ENCODE measurements at places on chromosomes 11 and 22.

- no peak for DNase-seq
Observed at GRCh38 chr11:119504371-119504770, 81.4 kb upstream of the THY1 start.

- DNase-seq = no peak
Observed at GRCh38 chr11:63448646-63449045, 42.3 kb downstream of the PLAAT5 start.

DNA sequence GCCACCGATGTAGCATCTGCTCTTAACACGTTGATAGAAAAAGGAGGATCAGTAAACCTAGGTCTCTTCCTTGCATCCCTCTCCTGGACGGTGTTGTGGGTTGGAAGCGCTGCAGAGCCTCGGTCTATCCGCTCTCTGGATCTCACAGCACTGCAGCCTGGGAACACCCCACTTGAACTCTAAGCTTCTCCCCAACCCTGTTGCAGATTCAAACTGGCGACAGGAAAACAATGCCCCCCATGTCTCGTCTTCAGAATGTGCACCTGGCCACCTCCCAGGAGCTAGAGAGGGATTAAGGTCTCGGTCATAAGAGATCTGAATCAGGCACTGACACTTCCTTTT lies 454 bp downstream of the TMEM218 start:
- DNase-seq = no peak

DNA sequence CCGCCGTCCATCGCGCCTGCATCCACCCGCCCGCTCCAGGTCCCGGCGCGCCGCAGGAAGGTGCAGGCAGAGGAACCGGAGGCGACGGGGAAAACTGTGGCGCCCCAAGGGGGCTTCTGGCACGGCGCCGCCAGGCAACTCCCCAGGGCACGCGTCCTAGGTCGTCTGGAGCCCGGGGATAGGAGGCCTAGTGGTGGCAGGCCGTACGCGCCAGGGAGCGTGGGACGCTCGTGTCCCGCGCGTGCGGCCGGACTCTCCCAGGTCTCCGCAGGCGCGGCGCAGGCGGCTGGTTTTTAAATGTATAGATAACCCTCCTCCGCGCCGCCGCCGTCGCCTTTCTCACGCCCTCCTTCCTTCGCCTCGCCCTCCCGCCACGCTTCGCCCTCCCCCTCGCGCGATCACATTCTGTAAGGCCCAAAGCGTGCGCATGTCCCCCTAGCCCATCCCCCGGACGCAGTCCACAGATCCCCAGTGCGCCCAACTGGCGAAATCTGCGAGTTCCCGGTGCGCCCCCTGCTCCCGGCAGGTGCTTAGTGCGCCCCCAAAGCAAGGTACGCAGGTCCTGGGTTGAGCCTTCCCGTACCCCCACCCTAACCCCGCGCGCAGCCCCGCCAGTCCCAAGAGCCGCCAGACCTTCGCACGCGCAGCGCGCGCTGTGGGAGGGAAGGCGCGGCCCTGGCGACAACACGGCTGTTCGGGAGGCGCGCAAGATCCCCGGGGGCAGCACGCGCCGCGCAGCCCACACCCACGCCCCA lies at the start of gene ASCL2:
Gene ASCL2, minus strand, starts transcription at position 267 of the 755 bp plus-strand sequence. Its CDS starts 256 bp downstream, at position 11.
- DNase-seq = no peak

Measured in stimulated activated CD4-positive, alpha-beta T cell treated with anti-CD3 and anti-CD28 coated beads, Interleukin-15, amount 100 ng/mL, for 1 hour (primary cell).